ENCODE measurements at places on chromosomes 13 and 19. TPM values are rescaled to one million over a fixed set of nuclear protein-coding genes. Genes with fewer than 3 reads are reported as not detected.

Gene ZNF677
- total RNA-seq: 18.5 TPM

Gene ZNF486
- total RNA-seq: 4.1 TPM

DNA sequence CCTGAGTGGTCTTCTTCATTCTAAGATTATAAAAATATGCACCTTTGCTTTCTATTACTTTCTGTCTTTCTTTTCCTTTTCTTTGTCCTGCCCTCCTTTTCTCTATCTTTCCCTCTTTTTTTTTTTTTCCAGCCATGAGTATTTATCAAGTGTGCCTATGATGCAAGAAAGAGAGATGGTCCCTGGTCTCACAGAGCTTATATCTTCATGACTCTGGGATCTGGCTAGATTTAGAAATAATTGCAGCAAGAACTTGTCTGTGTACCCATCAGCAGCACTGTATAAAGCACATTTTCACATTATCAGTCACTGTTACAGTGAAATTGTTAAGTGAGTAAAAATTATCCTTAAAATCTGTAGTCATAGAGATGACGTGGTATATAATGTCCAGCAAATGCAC is 31.6 kb upstream of the GAS6 start:
- H3K27me3 ChIP-seq: no peaks in the 10 kb centered on the region
- no peaks in the 10 kb centered on the region for H3K4me1 ChIP-seq
- H3K4me3 ChIP-seq: no peak overlapping the region

DNA sequence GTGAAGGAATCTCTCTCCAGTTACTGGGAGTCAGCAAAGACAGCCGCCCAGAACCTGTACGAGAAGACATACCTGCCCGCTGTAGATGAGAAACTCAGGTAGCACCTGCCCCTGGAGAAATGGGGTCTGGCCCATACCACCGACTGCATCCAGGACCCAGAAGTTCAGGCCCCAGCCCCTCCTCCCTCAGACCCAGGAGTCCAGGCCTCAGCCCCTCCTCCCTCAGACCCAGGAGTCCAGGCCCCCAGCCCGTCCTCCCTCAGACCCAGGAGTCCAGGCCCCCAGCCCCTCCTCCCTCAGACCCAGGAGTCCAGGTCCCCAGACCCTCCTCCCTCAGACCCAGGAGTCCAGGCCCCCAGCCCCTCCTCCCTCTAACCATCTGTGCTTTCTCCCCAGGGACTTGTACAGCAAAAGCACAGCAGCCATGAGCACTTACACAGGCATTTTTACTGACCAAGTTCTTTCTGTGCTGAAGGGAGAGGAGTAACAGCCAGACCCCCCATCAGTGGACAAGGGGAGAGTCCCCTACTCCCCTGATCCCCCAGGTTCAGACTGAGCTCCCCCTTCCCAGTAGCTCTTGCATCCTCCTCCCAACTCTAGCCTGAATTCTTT is 3.0 kb downstream of the APOC2 start:
- no peak for DNase-seq
- no peaks in the 10 kb centered on the region for H3K4me1 ChIP-seq
- no peaks in the 10 kb centered on the region for H3K36me3 ChIP-seq
- H3K27me3 ChIP-seq: no peaks in the 10 kb centered on the region
- no peak overlapping the region for H3K4me3 ChIP-seq

- H3K27me3 ChIP-seq: no peaks in the 10 kb centered on the region
- H3K4me3 ChIP-seq: no peak within 1 kb of the TSS
- no peaks in the 10 kb centered on the region for H3K36me3 ChIP-seq
- DNase-seq: no peak
- no peak within 1 kb of the TSS for H3K27ac ChIP-seq
Observed at GRCh38 chr19:39704181-39705044, at the start of gene LGALS14. Gene LGALS14 (plus strand): TSS chr19:39704481. CDS start chr19:39704529, 48 bp downstream.

Gene ZNF135
- total RNA-seq: 3.4 TPM

DNA sequence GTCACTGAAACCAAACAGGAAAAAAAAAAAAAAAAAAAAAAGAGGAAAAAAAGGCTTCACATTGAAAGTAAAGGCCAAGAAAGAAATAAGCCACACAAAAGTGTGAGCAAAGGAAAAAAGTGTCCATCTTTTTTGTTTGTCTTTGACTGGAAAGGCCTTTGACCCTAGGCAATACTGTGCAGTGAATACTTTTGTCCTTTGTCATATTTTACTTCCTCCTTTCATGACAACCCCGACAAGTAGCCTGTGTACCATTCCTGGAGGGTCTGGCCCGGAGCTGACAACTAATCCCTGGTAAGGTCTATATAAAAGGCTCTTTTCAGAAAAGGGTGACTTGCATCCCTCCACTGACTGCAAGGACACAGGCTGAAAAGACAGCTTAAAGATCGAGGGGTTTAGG is 12.9 kb upstream of the MICU2 start:
- no peak overlapping the region for H3K4me3 ChIP-seq
- no peak for DNase-seq
- no peak overlapping the region for H3K27ac ChIP-seq
- H3K27me3 ChIP-seq: peaks cover 2% of the 10 kb centered on the region
- no peaks in the 10 kb centered on the region for H3K36me3 ChIP-seq
- no peaks in the 10 kb centered on the region for H3K4me1 ChIP-seq

DNA sequence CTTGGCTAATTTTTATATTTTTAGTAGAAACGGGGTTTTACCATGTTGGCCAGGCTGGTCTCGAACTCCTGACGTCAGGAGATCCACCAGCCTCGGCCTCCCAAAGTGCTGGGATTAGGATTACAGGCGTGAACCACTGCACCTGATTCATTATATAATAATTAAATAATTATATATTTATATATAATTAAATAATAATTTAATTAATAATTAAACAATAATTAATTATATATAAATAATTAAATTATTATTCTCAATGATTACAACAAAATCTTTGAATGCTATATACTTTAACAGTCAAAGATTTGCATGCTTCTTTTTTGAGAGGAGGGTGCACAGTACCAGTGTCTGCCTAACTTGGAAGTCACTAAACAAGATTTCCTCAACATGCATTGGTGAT is 872.3 kb downstream of the EFNB2 start:
- no peaks in the 10 kb centered on the region for H3K4me1 ChIP-seq
- no peak overlapping the region for H3K27ac ChIP-seq
- no peaks in the 10 kb centered on the region for H3K27me3 ChIP-seq

GRCh38 chr13:107324416-107325204 is 756.7 kb upstream of the ARGLU1 start:
- H3K27me3 ChIP-seq: no peaks in the 10 kb centered on the region
- H3K36me3 ChIP-seq: no peaks in the 10 kb centered on the region
- H3K4me1 ChIP-seq: no peaks in the 10 kb centered on the region
- H3K4me3 ChIP-seq: no peak overlapping the region
- no peak for DNase-seq

Gene TUBB4A
- 0.90 TPM for total RNA-seq

- no peak overlapping the region for H3K27ac ChIP-seq
- peak; percentile 74 for DNase-seq
- no peaks in the 10 kb centered on the region for H3K36me3 ChIP-seq
- no peaks in the 10 kb centered on the region for H3K27me3 ChIP-seq
Observed at GRCh38 chr19:45804140-45804958, 10.8 kb downstream of the RSPH6A start.

GRCh38 chr13:106349080-106349931 is 186.2 kb downstream of the EFNB2 start:
- DNase-seq: peak; percentile 73
- H3K4me1 ChIP-seq: no peaks in the 10 kb centered on the region
- H3K36me3 ChIP-seq: no peaks in the 10 kb centered on the region
- H3K27ac ChIP-seq: no peak overlapping the region
- no peaks in the 10 kb centered on the region for H3K27me3 ChIP-seq

All from aorta (tissue), 5 donors.